ENCODE measurements at places on chromosomes 13 and 19.

DNA sequence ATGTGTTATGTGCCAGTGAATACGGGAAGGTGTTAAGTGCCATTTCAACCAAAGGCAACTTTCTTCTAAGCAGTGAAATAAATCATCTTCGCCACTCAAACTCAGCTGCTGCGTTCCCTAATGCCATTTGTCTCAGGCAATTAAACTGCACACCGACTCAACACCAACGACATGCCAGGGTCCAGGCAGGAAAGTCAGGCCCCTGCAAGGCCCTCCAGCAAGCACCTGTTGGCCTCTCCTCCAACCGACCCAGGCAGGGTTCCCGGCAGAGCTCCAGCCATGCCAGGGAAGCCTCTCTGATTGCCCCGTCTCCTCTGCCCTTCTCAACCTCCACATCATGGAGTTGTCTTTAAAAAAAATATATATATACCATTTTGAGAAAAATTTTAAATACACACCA lies 21.8 kb downstream of the SAFB2 start:
- DNase-seq, result no peak

- no peak for DNase-seq
Measured at GRCh38 chr19:14410091-14411051, 8.8 kb downstream of the DDX39A start.

- no peak for DNase-seq
Measured at GRCh38 chr13:42880056-42880605, 98.7 kb downstream of the FAM216B start.

GRCh38 chr13:110551284-110551683 lies 10.2 kb downstream of the RAB20 start:
- DNase-seq, result no peak

GRCh38 chr19:30666301-30666803 lies 294.2 kb downstream of the ZNF536 start:
- no peak for DNase-seq

DNA sequence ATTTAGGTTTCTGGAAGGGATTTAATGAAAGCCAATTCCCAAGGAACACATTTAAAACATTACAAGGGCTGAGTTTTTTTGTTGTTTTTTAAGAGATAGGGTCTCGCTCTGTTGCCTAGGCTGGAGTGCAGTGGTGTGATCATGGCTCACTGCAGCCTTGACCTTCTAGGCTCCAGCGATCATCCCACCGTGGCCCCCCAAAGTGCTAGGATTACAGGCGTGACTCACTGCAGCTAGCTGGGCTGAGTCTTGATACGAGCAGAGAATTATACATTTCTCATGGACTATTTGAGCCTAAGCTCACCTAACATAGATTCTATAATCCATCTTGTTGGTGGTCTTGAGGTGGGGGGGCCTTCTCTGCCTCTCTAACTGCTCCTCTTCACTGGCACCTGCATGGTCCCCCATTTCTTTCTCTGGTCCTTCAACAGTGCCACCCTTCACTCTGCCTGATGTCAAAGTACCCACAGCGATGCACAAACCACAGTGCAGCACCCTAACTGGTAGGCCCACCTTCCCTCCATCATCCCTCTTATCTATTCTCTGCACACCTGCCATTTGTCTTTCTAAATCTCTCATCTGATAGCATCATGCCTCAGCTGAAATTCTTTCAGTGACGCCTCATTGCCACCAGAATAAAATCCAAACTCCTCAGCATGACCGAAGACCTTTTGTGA lies 37.4 kb downstream of the DOCK9 start:
- no peak for DNase-seq

All from smooth muscle cell of the brain vasculature (primary cell).